Motor neuron (in vitro differentiated cells): ENCODE measurements at places on chromosomes 6 and 20. TPM values are rescaled to one million over a fixed set of nuclear protein-coding genes. Genes with fewer than 3 reads are reported as not detected.
A peak's percentile ranks its signal among the peaks of the same experiment; 100 is the strongest.

The LST1 gene
- 1.2 and 1.4 TPM in 2 replicates for total RNA-seq

The FAM209A gene
- not detected in 2 replicates for total RNA-seq

DNA sequence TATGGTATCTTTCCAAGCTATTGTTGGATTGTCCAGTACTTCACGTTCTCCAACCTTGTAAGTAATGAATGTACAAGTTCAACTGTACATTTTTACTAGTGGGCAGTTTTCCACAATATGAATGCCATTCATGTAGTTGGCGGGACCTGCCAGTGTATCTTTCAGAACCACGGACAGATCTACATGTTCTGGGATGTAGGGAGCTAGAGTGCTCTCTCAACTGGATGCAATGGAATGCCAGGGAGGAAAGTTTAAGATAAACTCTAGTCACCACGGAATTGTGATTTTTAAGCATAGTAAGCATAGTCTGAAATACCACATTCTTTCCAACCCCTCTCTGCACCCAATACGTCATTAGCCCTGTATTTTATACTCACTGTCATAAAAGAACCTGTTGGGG lies 21.5 kb upstream of the HLA-C start:
- ATAC-seq, result peak; percentile 62

GRCh38 chr6:6816716-6817115 lies 228.2 kb downstream of the LY86 start:
- ATAC-seq, result no peak

DNA sequence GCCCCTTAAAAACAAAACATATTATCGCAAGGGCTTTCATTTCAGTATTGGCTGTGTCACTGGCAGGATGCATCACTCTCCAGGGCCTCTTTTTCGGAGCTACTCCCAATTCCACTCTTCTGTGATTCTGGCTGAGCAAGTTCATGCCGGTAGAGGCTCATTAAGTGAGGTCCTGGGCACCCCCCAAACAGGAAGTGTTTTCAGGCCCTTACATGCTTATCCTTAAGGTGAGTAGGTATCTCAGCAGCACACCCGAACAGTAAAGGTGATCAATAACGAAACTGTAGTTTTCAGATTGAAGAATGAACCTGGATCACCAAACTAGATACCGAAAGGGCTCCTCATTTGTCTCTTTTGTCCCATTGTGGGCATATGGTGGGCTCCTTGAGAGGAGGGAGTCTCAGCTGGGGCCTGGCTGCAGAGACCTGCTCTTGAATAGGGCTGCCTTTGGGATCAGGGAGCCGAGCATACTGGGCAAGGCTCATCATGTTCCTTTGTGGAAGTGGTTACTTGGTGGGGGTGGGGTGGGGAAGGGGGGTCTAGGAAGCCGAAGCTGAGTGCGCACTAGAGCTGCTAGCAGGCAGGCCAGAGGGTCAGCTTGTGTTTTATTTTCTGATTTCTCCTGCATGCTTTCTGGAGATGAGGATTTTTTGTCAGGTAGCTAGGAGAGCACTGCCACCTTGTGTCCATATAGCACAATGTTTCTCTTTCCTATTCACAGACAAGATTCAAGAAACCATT lies 65.2 kb downstream of the CDS2 start:
- peak; percentile 86 for ATAC-seq

GRCh38 chr20:50520222-50520880 lies 10.2 kb downstream of the PTPN1 start:
- ATAC-seq, result no peak
